ENCODE measurements at places on chromosomes 6 and 20. TPM values are rescaled to one million over a fixed set of nuclear protein-coding genes. Genes with fewer than 3 reads are reported as not detected.

Gene RAET1L
- total RNA-seq, result 3.3 TPM

Gene PBOV1
- total RNA-seq, result not detected

Gene KIFC1
- 2.3 TPM for total RNA-seq

Gene FRK
- 25.0 TPM for total RNA-seq

Gene PTPRT
- total RNA-seq, result 0.60 TPM

Gene CST2
- total RNA-seq, result not detected

Gene SCUBE3
- 4.5 TPM for total RNA-seq

Gene SPATA2
- total RNA-seq, result 9.0 TPM

Gene RIOK1
- 19.8 TPM for total RNA-seq

Gene SIRPB1
- 8.2 TPM for total RNA-seq

GRCh38 chr6:44470115-44470464 is 82.6 kb downstream of the CDC5L start:
- no peak for DNase-seq

DNA sequence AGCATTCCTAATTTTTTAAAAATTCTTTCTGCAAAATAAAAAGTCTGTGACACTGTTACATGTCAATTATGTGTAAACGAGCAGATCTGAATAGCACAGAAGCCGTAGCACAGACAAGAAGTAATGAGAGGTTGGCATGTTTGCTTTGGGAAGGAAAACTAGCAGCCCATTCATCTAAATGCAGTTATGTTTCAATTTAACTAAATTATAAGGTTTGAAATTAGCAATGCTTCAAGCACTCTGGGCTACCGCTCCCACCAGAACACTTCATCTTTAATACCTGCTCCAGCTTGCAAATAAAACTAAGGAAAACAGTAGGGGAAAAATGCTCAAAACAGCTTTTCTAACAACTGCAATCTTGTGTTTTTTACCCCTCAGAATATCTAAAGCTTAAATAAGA is 73.9 kb downstream of the PTPRK start:
- no peak for DNase-seq

DNA sequence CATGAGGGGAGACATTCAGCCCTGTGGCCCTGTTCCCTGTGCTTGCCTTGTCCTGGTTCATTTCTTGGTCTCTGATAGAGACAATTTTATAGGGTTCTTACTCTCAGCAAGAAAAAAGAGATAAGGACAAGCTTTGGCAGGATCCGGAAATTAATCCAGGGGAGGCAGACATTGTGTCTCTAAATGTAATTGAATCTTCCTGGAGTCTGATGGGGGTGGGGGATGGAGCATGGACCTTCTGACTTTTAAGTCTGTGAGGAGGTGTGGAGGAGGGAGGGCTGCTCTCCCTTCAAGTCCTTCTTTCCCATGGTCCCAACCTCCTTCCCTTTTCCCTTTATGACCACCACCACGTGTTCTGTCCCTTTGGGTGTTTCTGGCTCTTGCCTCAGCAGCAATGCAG is 512.7 kb downstream of the DHX35 start:
- peak; percentile 66 for DNase-seq

- peak; percentile 48 for DNase-seq
Observed at GRCh38 chr6:151847064-151847463, 39.6 kb downstream of the ESR1 start.

GRCh38 chr6:139470997-139471396 is 96.5 kb upstream of the CITED2 start:
- no peak for DNase-seq

DNA sequence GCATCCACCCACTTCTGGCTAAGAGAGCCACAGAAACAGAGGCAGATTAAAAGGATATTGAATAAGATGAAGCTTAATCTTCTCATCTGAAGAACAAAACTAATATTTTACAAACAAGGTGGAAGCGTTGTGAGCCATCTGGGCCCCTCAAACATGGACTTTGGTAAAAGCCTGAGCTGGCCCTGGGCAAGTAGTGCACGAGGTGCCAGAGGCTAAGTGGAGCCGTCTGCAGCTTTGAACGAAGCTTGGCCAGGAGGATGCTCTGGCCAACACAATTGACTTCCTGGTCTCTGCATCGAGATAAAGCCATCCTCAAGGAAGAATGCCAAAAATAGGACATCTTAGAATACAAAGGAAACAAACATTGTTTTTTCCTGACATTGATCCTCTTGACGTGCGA is 53.2 kb upstream of the PLEKHG1 start:
- DNase-seq, result no peak

DNA sequence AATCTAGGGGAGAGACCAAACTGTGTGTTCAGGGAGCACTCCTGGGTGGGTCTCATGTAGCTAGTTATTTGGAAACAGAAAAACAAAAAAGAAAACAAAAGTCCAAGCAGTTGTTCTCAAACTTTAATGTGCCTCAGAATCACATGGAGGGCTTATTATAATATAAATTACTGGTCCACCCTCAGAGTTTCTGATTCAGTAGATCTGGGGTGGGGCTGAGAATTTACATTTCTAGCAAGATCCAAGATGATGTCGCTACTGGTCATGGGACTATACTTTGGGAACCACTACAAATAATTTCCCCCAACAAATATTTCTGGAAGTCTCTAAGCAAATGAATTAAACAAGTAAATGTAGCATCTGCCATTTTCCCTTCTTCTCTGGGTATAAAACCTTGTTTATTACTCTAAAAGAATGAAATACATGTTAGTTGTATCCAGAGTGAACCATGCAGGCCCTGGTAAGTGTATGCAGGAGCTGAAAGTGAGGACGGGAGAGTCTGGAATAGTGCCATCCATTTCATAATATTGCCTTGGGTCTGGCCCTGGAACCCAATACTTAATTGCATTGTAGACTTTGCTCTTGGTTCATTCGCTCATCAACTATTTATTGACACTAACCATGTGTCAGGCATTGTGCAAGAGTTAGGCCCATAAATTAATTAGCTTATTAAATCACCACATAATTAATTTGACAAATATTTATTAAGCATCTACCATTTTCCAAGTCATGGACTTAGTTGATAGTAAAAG is 490.8 kb downstream of the EPM2A start:
- DNase-seq, result no peak

DNA sequence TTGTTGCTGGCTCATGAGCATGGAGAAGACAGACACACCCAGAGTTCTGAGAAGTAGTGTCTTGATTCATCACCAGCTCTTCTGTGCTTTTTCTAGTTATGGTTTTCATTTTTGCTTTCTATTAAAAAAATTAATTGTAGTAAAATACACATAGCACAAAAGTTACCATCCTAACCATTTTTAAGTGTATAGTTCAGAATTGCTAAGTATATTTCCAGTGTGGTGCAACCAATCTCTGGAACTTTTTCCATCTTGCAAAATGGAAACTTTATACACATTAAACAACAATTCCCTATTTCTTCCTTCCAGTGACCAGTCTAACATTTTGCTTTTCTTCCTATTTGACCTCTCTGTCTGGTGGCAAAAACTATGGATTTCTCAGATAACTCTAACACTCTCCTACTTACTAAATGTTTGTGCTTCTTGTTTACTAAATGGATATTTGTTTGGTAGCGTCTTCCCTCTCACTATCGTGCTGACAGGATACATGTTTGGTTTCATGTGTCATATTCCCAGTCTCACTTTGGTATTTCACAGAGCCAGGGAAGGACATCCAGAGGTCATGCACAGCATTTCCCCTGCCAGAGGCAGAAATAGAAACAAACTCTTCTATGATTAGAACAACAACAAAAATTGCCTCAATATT is 40.6 kb downstream of the TXLNB start:
- no peak for DNase-seq

DNA sequence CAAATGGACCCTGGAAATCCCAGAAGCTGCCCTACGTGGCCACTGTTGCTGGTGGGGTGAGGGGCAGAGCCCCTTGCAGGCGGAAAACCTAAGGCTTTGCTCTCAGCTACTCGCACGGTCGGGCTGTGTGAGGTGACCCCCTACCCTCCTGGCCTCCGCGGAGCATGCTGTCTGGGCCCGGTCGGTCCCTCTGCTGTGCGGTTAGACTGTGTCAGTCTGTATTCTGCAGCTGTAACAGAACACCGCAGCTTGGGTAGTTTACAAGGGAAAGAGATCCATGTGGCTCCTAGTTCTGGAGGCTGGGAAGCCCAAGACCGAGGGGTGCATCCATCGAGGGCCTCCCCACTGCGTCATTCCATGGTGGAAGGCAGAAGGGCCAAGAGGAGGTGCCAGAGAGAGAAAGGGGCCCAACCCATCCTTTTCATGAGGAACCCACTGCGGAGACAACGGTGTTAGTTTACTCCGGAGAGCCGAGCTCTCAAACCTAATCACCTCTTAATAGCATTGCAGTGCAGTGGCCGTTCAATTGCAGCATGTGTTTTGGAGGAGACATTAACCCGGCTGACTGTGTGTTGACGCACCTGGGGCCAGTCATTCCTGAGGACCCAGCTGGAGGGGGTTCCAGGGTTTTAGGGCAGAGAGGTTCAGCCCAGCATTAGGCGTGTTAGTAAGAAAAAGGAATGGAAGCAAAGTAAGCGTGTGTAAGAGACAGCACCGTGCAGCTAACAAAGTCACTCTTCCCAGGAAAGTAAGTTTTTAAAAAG is 18.3 kb downstream of the COL9A3 start:
- no peak for DNase-seq

DNA sequence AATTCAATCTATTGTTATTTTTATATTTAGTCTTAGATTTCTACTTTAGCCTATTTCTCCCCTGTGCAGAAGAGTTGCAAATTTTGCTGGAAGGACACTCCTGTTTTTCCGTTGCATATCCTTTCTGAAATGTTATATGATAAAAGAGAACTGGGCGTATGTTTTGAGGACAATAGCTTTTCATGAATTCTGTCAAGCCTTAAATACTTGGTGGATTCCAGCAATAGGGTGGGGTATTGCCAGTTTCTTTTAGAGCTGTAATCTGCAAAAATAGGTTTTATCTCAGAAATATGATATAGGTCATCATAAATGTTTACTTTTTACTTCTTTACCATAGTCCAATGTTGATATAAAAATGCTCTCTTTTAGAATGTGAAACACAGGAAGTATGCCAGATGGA is 42.0 kb downstream of the VTA1 start:
- no peak for DNase-seq

GRCh38 chr6:107496892-107497684 is 7.2 kb downstream of the SOBP start:
- no peak for DNase-seq

- DNase-seq, result no peak
Observed at GRCh38 chr6:1336246-1336843, 24.4 kb downstream of the FOXQ1 start.

- DNase-seq, result no peak
Observed at GRCh38 chr6:135568379-135568778, 70.8 kb upstream of the AHI1 start.

- no peak for DNase-seq
Observed at GRCh38 chr20:58088625-58089024, 139.8 kb downstream of the ANKRD60 start.

- DNase-seq, result no peak
Observed at GRCh38 chr20:12762725-12763124, 246.0 kb upstream of the SPTLC3 start.

GRCh38 chr20:39853050-39853449 is 836.0 kb downstream of the MAFB start:
- DNase-seq, result no peak

GRCh38 chr6:15408758-15409157 is 162.9 kb downstream of the JARID2 start:
- DNase-seq, result no peak

GRCh38 chr6:127907960-127908640 is 7.2 kb upstream of the THEMIS start:
- DNase-seq, result no peak

DNA sequence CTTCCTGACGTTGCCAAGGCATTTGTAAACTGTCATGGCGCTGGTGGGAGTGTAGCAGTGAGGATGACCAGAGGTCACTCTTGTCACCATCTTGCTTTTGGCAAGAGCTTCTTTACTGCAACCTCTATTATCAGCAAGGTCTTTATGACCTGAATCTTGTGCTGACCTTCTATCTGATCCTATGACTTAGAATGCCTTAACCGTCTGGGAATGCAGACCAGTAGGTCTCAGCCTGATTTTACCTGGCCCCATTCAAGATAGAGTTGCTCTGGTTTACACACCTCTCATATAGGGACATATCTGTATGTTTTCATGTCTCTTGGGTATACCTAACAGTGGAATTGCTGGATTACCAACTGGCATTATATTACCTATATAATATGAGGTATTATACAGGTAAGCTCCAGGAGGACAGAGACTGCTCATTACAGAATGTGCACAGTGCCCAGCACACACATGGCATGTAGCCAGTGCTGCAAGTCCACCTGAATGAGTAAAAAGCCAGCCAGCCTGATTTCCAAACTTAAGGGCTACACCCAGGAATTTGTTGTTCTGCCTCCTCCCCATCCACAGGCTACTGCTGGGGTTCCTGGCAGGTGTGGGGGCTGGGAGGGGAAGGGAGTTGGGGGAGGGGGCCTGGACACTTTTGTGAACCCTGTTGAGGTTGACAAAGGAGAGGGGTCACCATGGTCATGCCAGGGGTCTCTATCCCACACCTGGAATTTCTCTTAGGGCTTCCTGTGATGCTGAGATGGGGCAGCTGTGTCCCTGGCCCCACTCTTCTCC is 35.2 kb upstream of the BLCAP start:
- DNase-seq, result no peak

DNA sequence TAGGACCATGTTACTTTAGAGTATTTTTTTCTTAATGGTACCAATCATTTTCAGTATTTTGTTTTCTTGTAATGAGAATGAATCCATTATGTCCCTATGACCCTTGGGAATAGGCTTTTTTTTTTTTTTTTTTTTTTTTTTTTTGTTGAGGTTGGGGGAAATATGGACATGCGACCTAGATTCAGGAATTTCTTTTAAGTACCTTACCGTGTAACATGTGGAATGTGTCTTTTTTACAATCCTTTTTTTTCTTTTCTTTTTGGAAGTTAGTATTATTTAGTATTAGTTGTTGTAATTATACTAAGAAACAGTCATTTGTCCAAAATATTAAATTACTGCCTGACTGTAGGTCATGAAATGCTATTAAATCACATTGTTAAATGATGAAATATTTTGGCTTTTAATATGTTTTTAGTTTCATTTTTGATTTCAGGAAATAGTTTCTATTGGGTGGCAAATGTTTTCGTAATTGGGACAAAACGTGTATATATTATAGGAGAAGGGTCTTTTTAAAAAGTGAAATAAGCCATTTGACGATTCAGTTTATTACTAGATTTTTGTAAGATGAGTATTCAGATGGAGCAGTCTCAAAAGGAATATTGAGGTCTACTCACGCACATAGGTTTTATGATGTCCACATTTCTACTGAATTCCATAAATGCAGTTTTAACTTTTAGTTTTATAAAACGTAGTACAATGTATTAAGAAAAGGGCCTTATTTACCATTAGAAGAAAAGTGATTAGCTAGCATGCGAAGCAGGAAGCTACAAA is 4.9 kb downstream of the ARID1B start:
- no peak for DNase-seq

DNA sequence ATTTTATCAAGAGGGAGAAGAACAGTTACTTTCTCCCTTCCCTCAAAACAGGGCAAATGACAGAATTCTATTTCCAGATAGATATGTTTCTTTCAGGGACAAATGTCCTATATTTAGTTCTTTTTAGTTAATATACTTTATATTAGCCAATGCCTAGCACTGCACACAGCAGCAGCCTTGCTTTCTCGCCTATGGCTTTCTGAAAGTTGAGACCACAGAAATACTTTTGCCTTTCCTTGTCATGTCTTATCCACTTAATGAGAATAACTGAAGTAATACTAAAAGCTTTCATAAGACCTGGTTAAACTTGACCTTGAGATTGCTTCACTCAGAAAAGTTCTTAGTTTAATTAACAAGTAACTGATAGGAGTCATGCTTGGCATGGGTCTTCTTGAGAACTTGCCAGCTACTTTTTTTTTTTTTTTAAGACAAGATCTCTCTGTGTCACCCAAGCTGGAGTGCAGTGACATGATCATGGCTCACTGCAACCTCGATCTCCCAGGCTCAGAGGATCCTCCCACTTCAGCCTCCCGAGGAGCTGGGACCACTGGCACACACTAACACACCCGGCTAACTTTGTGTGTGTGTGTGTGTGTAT is 159.3 kb downstream of the CDKAL1 start:
- DNase-seq, result no peak
